A549 treated with CpdA at 1 μM for 4 hours (cell line): ENCODE measurements at places on chromosomes 2 and 18. TPM values are rescaled to one million over a fixed set of nuclear protein-coding genes. Genes with fewer than 3 reads are reported as not detected.

SKOR2 gene
- total RNA-seq: not detected in 5 replicates

CDH20 gene
- not detected in 5 replicates for total RNA-seq

RSAD2 gene
- 0.21 to 0.56 TPM (median 0.49 TPM) in 5 replicates for total RNA-seq

FEV gene
- 0.08 TPM in 1 of 5 replicates, not detected in the others for total RNA-seq

CIB4 gene
- total RNA-seq: 0.35 TPM in 1 of 5 replicates, not detected in the others

TMEM169 gene
- total RNA-seq: 0.34 to 0.80 TPM (median 0.52 TPM) in 5 replicates

FBLN7 gene
- 0.42 to 0.51 TPM (median 0.45 TPM) in 5 replicates for total RNA-seq

COLEC11 gene
- 0.22 to 0.84 TPM (median 0.56 TPM) in 5 replicates for total RNA-seq

METTL8 gene
- 23.2 to 30.1 TPM (median 28.1 TPM) in 5 replicates for total RNA-seq

FZD7 gene
- 5.2 to 7.9 TPM (median 6.9 TPM) in 5 replicates for total RNA-seq

ASIC4 gene
- 0.06 to 0.09 TPM (median 0.08 TPM) in 3 of 5 replicates, not detected in the others for total RNA-seq

EPAS1 gene
- 93.0 to 103 TPM (median 100 TPM) in 5 replicates for total RNA-seq

NAT8 gene
- total RNA-seq: not detected in 5 replicates

RAD51AP2 gene
- not detected in 5 replicates for total RNA-seq

WNT10A gene
- 0.06 to 0.24 TPM (median 0.10 TPM) in 4 of 5 replicates, not detected in the other for total RNA-seq

VIT gene
- not detected in 5 replicates for total RNA-seq
